ENCODE measurements at places on chromosomes 2 and 18.

- no peak for DNase-seq
These were observed 395.2 kb downstream of the MTX2 start for GRCh38 chr2:176664478-176664877.

- no peak for DNase-seq
These were observed 87.1 kb upstream of the MCFD2 start for GRCh38 chr2:47002480-47003381.

DNA sequence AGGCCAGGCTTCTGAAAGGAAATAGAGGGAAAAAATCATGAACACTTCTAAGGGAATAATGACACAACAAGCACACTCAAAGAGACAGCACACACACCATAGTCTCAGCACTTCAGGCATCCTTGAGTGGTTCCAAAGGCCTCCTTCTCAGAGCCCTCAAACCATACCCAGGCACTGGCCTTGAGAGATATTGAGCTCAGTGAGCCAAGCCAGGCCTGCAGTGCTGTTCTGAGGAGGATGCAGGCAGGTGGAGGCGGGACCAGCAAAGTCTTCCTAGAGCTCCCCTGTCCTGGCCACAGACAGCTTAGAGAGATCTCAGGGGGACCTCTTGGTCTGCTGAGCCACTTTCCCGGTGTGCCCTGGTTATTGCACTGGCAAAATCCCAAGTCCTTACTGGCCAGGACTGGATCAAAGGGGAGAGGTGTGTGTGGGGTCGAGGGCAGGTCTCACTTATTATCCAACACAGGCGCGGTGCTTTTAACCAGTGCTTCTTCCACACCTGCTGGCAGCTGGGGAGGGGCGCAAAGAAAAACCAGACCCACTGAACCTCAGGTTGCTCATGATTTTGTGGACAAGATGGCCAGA is 86.8 kb upstream of the HAAO start:
- DNase-seq, result peak; percentile 18

- DNase-seq, result no peak
These were observed 1.3 kb downstream of the HOXD10 start for GRCh38 chr2:176117823-176118371.

- DNase-seq, result peak; percentile 32
These were observed 222.5 kb upstream of the COPS8 start for GRCh38 chr2:236862961-236863728.

DNA sequence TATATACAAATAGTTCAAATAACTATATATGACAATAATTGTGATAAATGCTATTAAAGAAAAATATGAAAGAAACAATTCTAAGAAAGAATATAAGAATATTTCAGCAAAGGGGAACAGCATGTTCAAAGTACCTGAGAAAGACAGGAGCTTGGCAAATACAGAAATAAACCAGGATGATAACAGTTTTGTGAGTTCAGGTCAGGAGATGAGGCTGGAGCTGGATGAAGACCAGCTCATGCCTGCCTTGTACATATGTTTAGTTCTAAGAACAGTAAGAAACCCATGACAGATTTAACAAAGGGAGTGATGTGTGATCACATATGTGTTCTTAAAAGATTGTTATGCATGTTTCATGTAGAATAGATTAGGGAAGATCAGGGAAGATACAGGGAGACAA is 98.2 kb downstream of the R3HDM1 start:
- DNase-seq, result no peak

DNA sequence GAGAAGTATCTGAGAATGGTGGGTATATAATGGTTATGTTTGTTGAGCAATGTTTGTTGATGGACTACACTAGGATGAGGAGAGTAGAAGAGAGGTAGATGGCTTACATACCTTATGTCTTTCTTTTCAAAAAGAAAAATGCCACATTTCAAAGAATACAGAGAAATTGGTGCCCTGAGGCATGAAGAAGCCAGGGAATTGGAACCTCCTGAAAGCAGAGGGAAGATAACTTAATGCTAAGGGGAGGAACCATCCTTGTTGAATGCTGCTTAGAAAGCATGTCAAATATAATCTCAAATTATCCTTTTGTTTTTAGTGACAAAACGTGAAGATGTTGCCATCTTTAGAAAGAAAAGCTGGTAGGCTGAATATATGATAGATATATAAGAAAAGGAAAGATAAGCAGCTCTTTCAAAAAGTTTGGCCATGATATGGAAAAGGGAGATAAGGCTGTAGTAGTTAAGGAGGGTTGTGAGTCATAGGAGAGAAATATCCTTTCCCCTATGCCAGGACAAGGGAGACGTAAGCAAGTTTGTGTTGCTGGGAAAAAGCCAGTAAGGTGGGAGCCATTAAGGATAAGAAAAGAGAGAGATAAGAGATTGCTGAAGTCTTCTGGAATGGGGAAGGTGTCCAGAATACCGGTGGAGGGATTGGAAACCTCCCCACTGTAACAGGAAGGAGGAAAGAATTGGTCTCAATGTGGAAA is 66.3 kb downstream of the SCN2A start:
- no peak for DNase-seq

- no peak for DNase-seq
These were observed 82.5 kb downstream of the TGFA start for GRCh38 chr2:70471129-70471528.

GRCh38 chr2:105576050-105576439 is 168.7 kb upstream of the NCK2 start:
- no peak for DNase-seq

- no peak for DNase-seq
These were observed 87.8 kb upstream of the TMEM17 start for GRCh38 chr2:62593825-62594224.

DNA sequence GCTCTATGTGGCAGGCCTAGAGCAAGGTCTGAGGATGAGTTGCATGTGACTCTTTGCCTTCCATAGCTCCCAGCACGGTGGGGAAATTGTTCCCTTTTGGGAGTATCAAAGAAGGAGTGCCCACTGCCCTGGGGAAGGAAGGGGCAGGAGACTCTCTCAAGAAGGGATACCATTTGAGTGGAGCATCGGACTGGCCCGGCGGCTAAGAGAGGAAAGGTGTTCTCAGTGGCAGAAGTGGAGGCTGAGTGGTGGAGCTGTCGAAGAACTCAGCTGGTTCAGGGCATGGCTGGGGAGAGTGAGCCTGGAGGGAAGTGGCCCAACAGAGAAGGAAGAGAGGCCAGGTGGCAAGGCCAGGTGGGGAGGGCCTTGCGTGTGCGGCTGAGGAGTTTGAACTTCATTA is 235.2 kb downstream of the DYSF start:
- DNase-seq, result no peak

DNA sequence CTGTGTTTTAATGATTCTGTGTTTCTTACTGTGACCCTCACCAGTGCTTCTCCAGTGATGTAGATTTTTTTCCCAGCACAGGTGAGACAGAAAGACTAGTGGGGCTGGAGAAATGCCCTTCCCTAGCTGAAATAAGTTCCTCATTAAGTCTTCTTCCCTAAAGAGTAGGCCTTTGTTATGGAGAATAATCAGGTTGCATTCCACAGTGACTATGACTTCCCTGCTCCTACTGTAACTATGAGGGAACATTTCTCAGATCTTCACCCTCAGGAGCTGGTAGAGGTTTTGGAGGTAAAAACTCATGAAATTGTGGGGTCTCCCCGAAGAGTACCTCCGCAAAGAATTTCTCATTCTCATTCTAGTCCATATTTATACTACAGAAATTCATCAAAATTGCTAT is 286.2 kb downstream of the GRB14 start:
- no peak for DNase-seq
